ENCODE measurements at places on chromosomes 13 and 19.

- no peak for DNase-seq
These were observed 287.0 kb downstream of the DCT start for GRCh38 chr13:94192431-94192975.

DNA sequence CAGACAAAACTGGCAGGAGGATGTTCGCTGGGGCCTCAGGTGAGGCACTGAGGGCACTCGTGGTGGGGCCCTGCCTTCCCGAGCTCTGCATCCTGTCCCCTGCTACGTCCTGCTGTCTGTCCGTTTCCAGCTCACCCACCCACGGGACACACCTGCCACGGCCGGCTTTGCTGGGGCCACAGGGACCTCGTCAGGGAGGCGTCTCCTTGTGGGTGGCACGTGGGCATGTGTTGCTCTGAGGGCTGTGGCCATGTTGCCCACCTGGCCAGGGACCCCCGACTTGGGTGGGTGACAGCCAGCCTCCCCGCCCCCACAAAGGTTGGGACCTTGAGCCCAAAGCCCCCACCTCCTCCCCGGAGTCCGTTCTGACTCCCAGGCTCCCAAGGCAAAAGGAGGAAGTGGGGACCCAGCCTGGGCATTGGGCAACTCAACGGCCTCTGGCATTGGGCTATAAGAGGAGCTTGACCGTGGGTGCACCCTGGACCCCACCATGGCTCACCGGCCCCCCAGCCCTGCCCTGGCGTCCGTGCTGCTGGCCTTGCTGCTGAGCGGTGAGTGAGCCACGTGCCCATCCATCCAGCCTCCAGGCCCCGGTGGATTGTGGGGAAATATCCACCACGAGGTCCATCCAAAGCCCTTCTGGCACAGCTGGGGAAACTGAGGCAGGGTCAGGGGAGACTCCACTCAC lies at the start of gene PRTN3:
PRTN3 (plus strand) TSS at position 481 of the 688 bp plus-strand sequence; CDS start at position 491, 10 bp downstream.
- no peak for DNase-seq

GRCh38 chr19:29503140-29503758 lies 22.5 kb upstream of the VSTM2B start:
- DNase-seq: no peak

DNA sequence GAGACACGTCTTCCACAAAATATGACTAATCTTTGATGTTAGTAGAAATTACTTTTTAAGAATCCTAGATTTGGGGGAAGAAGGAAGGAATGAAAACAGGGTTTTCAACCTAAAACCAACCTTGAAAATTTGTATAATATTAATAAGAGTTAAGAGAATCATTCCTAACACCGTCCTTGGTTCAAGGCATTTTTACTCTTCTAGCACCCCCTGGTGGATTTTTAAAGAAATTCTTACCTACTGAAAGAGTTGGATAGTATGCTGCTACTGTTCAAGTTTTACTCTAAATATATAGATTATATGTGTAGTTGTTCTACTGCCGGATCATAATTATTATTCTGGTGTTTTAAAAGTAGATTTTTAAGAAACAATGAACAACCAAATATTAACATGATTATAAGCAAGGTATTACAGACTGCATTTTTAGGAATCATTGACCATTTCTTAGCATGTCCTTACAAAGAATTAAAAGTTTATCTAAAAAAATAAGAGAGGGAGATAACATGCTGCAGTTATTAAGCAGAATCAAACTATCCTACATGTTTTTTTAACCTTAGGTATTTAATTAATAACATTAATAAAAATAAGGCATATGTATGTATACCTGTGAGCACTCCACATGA lies 7.4 kb upstream of the SLITRK6 start:
- DNase-seq: no peak

DNA sequence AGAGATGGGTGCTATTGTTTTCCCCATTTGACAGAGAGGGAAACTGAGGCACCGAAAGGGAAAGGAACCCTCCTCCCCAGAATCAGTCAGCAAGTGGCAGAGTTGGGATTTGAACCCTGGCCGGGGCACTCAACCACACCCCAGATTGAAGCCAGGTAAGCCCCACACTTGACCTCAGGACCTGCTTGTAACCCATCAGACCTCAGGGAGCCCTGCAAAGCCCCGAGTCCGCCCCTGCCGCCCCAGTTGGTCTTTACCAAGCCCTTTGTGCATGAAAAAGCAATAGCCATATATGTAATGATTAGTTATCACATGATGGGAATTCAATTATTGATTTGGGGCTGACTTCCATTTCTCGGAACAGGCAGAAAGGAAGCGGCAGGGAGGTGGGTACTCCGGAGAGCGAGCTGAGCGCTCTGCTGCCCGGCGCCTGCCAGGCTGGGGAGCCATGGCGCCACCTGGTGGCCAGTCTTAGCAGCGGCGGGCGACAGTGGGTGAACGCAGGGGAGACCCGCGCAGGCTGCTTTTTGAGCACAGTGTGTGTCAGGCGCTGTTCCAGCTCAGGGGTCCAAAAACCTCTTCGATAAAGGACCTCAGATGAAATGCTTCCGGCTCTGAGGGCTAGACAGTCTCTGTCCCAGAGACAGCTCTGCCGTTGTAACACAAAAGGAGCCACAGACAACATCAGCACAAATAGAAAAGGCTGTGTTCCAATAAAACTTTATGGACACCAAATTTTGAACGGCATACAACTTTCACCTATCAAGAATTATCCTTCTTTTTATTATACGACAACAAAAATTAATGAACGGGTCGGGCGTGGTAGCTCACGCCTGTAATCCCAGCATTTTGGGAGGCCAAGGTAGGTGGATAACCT lies 82.9 kb upstream of the CACNA1A start:
- DNase-seq: peak; percentile 81

GRCh38 chr19:14156971-14157717 lies 20.8 kb upstream of the ASF1B start:
- no peak for DNase-seq

- no peak for DNase-seq
These were observed 406.3 kb downstream of the DCT start for GRCh38 chr13:94073007-94073744.

GRCh38 chr19:36605101-36605876 lies at the start of gene ZNF382:
Gene ZNF382 (plus strand): TSS chr19:36605313. CDS start chr19:36609915, 4,602 bp downstream.
- DNase-seq: peak; percentile 78

GRCh38 chr13:94145966-94146365 lies 333.5 kb downstream of the DCT start:
- no peak for DNase-seq

- DNase-seq: no peak
These were observed 20.9 kb downstream of the MAP2K2 start for GRCh38 chr19:4103080-4103433.

DNA sequence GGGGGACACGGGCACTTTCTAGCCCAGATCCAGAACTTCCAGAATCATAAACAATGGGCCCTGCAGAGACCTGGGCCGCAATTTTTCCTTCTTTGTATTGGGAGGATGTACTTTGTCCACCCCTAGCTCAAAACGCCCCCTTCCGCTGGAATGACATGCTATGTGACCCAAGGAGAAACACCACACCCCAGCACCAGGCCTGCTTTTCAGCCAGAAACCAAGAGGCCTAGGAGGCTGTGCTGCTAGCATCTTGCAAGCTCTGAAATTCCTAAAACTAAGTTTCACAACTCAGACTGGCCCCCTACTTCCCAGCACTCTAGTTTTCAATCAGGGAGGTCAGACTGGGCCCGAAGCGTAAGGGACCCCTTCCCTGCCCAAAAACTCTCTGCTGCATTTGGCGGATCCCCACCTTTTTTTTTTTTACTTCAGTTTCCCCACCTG lies 538 bp downstream of the LSM4 start:
- peak; percentile 16 for DNase-seq

- no peak for DNase-seq
These were observed 10.3 kb upstream of the DACH1 start for GRCh38 chr13:71877256-71877653.

DNA sequence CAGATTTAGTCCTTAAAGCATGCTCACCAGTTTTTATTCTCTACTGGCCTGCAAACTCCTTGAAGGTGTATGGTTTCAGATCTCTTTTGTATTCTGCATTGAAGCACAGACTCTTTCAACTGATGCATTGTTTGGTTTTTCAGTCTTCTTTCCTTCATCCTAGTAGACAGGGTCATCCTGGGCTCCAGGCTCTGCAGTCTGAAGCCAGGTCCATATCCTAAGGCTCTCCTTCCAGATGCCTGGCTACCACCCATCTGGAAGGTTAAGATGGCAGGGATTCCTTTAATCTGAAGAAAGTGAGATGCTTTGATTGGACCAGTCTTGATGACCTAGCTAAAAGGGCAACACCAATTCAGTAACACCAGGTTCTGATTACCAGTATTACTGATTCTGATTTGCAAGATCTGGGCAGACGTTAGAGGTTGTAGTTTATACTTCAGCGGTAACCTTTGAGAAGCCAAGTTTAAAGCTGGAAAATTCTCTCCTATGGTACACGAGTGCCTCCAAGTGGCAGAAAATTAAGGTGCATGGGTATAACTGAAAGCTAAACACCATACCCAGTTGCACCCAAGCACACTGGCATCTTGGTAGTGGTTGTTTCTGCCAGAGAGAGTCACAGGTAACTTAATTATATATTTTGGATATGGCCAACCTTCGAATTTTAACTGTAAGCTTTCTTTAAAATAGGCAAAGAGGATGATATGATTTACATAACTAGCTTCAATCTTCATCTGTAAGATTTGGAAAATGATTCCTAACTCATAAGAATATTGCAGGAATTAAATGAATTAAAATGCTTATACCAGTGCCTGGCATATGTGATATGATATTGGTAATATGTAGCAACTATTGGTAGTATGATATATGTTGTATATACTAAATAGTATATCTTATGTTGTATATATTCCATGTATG lies 1651.9 kb upstream of the MIR17HG start:
- DNase-seq: no peak

GRCh38 chr13:76709851-76710250 lies 176.4 kb downstream of the KCTD12 start:
- no peak for DNase-seq

DNA sequence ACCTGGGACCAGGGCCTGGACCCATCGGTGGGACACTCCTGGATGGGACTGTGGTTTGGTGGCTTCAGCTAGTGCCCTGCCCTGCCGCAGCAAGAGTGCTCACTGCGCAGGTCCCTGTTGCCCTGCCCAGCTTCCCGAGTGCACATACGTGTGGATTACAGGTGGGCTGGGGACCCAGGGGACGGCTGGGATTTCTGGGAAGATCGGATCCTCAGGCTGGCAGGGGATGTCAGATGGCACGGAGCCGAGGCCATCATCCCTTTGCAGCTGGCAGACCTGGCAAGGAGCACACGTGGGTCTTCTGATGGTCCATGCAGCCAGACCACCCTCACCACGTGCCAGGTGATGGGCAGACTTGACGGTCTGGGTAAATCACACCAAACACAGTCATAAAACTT lies 69.3 kb downstream of the CHST8 start:
- no peak for DNase-seq

GRCh38 chr13:68908879-68909278 lies 1198.7 kb upstream of the ATXN8OS start:
- no peak for DNase-seq

- no peak for DNase-seq
These were observed 196.0 kb upstream of the GPR12 start for GRCh38 chr13:26956522-26957142.

DNA sequence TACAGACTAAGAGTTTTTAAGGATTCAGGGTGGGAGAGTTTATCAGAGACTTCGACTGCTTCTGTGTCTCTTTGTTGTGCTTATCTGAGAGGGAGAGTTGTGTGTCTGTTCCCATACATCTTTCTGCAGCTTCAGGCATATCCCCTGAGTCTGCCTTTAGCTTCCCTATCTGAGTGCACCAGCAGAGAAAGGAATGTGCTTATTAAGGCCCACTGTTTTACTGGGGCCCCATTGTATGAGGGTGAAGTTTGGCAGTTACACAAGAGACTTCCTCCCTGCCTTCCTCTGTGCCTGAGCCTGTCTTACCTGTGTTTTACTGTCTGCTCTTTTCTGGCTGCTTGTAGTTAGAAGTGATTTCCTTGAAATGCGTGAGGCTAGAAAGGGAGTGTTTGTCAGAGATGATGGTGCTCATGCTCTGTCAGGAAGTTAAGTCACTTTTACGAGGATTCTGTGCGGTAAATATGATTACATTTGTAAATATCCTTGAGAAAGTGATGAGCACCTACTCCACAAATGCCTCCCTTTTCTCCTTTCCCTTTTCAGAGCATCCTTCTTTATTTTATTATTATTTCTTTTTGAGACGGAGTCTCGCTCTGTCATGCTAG lies 1228.9 kb upstream of the MIR17HG start:
- no peak for DNase-seq

- DNase-seq: no peak
These were observed 170.3 kb downstream of the TSHZ3 start for GRCh38 chr19:31178833-31179470.

DNA sequence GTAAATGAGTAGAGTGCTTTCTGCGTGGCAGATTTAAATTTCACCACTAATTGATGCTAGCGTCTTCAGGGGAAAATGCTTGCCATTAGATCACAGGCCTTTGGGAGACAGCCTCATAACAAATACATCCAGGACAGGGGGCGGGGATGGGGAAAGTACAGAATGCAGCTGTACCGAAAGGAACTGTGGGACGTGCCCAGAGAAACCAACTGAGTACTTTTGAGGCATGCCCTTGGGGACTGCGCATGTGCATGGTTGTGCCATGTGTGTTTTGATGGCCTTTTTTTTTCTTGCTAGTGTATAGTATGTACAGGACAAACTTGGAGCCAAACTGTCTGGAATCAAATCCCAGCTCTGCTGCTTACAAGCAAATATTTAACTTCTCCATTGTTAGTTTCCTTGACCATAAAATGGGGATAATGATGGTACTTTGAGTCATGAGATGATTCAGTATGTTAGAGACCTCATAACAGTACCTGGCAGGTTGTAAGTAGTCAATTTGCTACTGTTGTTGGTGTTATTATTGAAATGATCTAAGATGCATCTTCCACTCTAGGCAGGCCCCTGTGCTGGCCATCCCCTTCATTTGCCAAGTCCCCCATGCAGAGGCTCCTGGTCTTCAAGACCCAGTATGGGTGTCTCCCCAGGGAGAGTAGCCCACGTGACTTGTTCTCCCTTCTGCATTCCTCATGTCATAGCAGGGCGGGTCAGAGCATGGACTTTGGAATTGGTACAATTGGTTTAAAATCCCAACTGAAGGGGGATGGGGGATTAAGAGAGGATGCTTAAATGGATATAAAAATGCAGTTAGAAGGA lies 68.3 kb upstream of the NPAS1 start:
- no peak for DNase-seq

- no peak for DNase-seq
These were observed 17.6 kb downstream of the IL17D start for GRCh38 chr13:20721058-20721453.

GRCh38 chr19:28642787-28643683 lies 569.9 kb downstream of the UQCRFS1 start:
- DNase-seq: no peak

GRCh38 chr19:35268536-35269437 lies at the start of gene USF2:
Gene USF2 (plus strand): TSS chr19:35268962. CDS start chr19:35269102, 140 bp downstream.
- DNase-seq: peak; percentile 57

GRCh38 chr13:111118898-111119607 lies 3.9 kb downstream of the ARHGEF7 start:
- no peak for DNase-seq

DNA sequence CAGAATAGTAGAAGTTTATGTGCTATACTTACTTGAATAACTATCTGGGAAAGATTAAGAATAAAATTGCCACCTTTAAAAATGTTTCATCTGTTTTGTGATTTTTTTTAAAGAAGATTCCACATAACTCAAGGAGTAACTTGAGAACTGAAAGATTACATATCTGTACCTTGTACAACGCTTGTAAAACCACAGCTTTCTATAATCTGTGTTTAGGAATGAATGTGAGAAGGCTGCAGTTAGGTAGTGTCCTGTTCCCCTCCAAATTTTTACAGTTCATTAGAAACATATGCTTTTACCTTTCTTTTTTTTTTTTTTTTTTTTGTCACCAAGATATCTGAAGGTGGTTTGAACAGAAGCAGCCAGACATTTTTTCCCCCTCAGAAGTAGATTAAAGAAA lies 312.8 kb upstream of the GPC6 start:
- no peak for DNase-seq

- peak; percentile 37 for DNase-seq
These were observed 12.5 kb downstream of the PBX4 start for GRCh38 chr19:19606021-19606420.
